ENCODE measurements at places on chromosomes 6 and 20. TPM values are rescaled to one million over a fixed set of nuclear protein-coding genes. Genes with fewer than 3 reads are reported as not detected.

DNA sequence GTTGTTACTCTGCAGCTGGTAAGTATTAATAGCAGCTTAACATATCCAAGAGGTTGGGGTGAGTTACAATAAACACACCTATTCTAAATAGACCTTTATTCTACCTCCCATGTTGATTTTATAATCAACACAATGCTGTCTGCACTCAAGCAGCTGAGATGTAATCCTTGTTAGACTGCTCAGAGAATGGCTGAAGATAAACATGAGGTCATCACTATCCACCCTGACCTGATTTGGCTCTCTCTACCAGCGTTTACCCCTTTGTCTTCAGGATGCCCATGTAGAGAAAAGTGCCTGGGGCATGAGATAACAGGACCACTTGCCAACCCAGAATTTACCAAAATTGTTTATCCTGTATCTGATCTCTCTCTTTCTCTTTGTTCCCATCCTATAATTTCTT lies 220.7 kb upstream of the DEFB112 start:
- DNase-seq: no peak

DNA sequence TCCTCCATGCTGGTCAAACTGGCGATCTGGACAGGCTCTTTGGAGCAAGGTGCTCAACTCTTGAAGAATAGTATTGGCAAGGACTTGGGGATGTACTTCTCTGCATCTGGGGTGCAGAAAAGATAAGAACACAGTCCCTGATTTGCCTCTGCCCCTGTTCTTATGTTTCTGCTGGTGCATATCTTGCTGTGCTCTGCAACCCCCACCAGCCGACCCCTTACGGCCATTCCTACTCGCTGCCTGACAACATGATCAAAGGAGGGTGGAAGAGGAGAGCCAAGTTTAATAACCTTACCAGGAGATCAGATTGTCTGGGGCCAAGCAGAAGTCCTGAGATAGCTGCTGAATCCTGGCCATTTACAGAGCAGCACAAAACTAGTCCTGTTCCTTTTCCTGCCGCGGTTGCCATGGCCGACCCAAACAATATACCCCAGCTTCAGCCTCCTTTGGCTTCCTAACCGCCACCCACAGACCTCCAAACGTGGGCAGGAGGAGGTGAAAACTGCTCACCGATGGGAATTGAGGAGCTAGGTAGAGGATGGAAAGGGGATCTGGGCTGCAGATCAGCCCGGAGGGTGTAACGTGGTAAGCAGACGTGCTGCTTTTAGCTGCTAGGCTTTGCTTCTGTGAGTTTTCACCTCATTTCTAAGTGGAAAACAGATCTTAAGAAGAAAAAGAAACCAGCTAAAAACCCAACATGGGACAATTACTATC lies 60.9 kb downstream of the ATXN1 start:
- no peak for DNase-seq

GRCh38 chr6:121418346-121418745 lies 17.1 kb upstream of the GJA1 start:
- DNase-seq: no peak

DNA sequence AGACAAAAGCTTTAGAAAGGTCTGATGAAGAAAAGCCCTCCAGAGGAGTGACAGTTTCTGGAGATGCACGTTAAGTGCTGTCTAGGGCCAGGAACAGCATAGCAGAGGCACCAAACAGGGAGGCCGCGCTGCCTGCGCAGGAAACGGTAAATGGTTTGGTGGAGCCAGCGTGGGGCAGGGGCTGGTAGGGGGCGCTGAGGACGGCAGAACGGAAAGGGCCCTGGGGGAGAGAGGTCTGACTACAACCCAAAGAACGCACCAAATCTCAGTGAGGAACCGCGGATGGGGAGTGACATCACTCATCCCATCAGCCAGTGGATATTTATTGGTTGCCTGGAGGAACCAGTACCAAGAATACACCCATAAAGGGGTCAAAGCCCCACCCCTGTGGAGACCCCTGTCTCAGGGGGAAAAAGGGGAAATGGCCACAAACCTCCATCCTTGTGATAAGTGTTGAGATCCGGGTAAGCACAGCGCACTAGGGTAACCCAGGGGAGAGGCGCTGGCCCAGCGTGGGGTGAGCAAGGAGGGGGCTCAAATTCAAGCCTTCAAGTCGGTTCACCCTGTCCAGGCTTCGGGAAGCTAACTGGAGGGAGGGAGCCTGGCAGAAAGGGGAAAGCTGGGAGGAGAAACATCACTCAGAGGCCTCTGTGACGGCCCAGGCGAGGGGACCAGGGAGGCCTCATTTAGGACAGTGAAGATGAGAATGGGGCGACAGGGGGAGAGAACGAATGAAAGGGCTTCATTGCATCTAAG lies 249.2 kb upstream of the QKI start:
- DNase-seq: no peak

DNA sequence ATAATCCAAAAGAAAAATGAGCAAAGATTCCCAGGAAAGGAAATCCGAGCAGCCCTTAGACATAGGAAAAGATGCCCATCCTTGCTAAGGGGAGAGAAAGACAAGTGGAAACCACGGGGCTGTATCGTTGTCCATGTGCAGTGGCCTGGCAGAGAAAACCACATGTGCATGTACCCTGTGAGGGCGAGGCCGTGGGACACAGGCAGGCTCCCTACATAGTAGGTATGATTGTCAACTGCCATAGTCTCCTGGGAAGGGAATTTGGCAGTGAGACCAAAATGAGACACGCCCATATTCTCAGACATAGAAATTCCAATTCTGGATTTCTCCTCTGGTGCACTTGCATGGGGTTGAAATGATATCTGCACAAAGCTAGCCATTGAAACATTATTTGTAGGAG lies 169.7 kb upstream of the SALL4 start:
- no peak for DNase-seq

The MICB gene
- total RNA-seq: 4.1 TPM

The POM121L2 gene
- not detected for total RNA-seq

The RSPH9 gene
- total RNA-seq: 0.55 TPM

The RRAGD gene
- 3.8 TPM for total RNA-seq

The MACROD2 gene
- total RNA-seq: 2.4 TPM

Measured in astrocyte (in vitro differentiated cells and primary cell).